ENCODE measurements at places on chromosomes 11 and 22.

DNA sequence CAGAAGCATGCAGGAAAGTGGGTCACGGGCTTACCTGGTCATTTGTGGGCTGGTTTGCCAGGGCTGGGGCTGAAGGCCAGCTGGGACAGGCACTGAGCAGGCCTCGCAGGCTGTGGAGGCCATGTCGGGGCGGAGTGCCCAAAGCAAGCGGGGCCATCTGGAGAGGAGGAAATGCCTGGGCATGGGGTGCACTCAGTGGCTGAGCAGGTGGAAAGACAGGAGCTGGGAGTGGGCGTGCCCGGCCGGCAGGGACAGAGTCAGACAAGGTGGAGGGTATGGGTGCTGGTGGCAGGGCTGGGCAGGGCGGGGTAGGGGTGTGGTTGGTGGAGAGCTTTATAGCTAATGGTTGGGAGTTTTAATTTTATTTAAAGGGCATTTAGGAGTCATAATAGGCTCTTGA is 27.4 kb downstream of the DAGLA start:
- DNase-seq = no peak

- DNase-seq = no peak
Measured at GRCh38 chr11:28659716-28660348, 551.6 kb downstream of the METTL15 start.

DNA sequence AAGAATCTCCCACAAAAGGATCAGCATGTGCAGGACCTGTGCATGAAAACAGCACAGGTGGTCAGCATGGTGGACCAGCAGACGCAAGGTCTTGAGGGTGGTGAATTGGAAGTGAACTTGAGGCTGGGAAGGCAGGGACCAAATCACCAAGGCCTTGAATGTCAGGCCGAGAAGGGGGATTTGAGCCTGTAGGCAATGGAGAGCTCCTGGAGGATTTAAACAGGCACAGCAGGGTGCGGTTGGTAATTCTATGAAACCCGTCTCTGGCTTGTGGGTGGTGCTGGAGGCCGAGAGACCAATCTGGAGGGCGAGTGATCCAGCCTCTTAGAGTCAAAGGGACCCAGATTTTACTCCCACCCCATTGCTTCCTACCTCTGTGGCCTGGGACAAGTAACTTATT is 2.4 kb downstream of the TSKU start:
- peak; percentile 76 for DNase-seq

- no peak for DNase-seq
Measured at GRCh38 chr11:27718346-27718862, 18.1 kb upstream of the BDNF start.

DNA sequence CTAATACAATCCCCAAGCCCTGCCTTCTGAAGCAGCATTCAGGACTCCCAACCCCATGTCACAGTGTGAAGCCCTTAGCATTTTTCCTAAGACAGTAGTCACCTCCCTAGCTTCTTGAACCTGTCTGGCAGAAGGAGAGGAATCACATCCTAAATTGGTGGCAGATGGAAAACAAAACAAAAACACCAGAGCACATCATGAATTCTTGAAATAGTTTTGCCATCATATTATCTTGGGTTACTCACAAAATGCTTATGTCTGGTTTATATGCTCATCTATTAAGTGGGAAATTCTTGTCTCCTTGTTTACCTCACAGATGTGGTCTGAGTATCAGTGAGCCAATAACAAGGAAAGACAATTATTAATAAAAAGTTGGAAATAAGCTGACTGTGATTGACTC is 15.3 kb downstream of the OR51M1 start:
- DNase-seq = no peak

DNA sequence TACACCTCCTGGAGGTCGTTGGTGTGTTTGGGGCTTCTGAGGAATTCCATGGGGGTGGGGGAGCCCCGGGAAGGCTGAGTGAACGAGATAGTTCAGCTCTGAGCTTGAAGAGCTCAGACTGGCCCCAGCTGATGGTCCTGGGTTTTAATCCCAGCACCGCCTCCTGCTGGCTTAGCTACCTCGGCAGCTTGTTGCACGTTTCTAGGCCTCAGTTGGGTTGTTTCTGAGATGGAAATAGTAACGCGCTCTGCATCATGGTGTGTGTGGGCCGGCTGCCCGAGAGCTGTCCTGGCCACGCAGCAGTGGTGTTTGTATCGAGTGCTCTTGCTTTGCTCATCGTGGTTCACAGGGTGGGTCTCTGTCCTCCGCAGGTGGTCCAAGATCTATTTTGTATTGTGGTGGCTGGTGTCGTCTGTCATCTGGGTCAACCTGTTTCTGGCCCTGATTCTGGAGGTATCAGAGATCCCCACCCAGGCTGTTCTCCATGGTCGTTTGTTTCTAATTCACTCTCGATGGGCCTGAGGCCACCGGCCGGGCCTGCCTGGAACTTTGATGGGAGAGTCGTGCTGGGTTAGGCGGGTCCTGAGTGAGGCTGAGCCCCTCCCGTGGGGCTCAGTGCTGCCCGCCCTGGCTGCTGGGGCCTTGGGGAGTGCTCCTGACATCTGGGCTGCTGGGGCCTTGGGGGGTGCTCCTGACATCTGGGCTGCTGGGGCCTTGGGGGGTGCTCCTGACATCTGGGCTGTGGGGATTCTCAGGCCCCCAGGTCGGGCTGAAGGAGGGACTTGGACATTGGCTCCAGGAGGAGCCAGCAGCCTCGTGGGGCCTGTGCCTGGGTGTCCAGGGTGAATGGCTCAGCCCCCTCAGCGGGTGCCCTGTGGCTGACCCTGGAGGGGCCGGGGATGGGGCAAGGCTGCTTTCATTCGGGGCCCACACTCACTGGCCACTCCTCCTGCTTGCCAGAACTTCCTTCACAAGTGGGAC is 37.7 kb downstream of the TPCN2 start:
- DNase-seq = no peak

- no peak for DNase-seq
Measured at GRCh38 chr11:115119146-115119545, 385.1 kb downstream of the CADM1 start.

DNA sequence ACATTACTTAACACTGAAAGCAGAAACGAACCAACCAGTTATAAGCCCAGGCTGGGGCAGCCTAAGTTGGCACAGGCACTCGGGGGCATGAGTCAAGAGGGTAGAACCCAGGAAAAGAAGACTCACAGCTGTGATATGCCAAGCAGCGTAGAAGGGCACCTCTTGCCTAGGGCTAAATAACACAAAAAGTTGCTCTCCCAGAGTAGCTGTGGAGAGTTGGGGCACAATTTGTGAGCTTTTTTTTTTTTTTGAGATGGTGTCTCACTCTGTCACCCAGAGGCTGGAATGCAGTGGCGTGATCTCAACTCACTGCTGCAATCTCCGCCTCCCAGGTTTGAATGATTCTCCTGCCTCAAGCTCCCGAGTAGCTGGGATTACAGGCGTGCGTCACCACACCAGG is 8.8 kb downstream of the CLMP start:
- DNase-seq = no peak

GRCh38 chr11:72591785-72592502 is 82.3 kb downstream of the PDE2A start:
- peak; percentile 40 for DNase-seq

- DNase-seq = no peak
Measured at GRCh38 chr11:104529906-104530305, 366.0 kb upstream of the PDGFD start.

DNA sequence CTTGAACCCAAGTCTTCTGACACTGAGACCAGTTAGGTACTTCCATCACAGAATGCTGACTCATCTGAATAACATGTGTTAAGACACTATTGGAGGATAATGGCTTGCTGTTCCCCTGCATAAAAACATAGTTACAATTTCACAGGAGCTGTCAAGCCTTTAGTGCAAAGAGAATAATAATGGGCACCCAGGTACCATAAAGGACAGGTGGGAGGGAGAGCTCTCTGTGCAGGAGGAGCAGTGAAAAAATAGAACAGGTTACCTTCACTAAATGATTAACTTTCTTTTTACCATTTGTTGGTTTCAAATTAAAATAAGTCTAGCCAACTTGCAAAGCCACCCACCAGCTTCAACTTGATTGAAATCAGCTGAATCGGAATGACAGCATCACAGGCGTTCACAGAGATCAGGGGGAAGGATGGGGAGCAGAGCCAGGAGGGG is 173.2 kb downstream of the DSCAML1 start:
- no peak for DNase-seq

- no peak for DNase-seq
Measured at GRCh38 chr22:23713696-23714595, 23.1 kb downstream of the RGL4 start.

GRCh38 chr11:4539603-4540219 is 5.3 kb upstream of the OR52M1 start:
- no peak for DNase-seq

GRCh38 chr11:42674436-42674835 is 637.4 kb upstream of the API5 start:
- DNase-seq = no peak

- DNase-seq = no peak
Measured at GRCh38 chr11:114448749-114449482, 9.6 kb downstream of the REXO2 start.

DNA sequence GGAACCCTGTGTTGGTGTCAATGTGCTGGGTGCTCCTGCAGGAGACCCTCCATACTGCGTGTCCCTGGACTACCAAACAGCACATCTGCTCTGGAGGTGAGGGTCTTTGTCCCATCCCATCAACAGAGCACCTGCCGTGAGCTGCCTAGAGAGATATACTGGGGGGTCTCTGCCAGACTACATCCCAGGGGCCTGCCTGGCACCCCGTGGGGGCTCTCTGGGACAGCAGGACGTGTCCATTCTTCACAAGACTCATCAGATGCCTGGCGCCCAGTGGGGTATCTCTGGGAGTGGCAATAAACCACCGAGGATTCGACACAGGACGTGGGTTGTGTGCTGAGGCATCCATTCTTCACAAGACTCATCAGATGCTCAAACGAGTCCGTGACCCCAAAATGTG is 42.7 kb downstream of the SHANK2 start:
- DNase-seq = no peak

DNA sequence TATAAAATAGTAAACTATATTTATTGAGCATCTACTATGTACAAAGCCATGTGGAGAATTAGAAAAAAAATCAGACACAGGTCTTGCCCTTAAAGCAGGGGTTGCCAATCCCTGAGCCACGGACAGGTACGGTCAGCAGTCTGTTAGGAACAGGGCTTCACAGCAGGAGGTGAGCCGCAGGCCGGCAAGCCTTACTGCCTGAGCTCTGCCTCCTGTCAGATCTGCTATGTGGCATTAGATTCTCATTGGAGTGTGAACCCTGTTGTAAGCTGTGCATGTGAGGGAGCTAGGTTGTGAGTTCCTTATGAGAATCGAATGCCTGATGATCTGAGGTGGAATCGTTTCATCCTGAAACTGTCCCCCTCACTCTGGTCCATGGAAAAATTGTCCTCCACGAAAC is 2.1 kb upstream of the RAG2 start:
- no peak for DNase-seq

DNA sequence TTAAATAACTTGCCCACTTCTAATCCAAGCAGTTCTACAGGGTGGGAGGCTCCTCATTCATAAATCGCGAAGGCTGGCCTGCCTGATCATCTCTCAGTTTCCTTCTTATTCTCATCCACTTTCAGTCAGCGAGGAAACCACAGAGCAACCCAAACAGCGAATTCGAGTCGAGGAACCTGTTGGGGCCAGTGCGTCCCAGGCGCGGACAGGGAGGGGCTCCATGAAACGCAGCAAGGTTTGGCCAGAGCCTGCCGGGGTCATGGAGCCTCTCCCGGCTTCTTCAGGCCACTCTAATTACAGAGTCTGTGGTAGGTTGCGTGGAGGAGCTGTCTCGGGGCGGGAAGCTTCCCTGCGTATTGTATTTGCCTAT is 741 bp upstream of the NAV2 start:
- no peak for DNase-seq

GRCh38 chr22:43570531-43571165 is 158.8 kb downstream of the MPPED1 start:
- DNase-seq = no peak

Data from D721Med (cell line).